ENCODE measurements at places on chromosomes 5 and 9.

DNA sequence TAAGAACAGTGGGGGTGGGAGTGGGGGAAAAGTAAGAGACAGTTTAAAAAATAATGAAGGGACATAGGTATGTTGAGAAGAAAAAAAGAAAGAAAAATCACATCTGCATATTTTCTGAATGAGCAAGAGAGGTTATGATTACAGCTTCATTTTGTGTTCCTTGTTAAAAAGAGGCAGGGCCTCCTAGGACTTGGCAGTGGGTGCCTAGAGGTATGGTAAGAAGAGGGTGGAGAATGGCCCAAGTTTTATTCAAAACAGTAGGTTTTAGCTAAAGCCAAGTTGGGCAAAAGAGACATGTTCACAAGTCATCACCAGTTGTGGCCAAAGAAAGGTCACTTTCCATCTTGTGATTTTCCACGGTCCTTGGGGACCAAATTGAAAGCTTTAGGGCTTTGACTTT, 643.4 kb downstream of the CCDC171 start:
- DNase-seq = no peak

DNA sequence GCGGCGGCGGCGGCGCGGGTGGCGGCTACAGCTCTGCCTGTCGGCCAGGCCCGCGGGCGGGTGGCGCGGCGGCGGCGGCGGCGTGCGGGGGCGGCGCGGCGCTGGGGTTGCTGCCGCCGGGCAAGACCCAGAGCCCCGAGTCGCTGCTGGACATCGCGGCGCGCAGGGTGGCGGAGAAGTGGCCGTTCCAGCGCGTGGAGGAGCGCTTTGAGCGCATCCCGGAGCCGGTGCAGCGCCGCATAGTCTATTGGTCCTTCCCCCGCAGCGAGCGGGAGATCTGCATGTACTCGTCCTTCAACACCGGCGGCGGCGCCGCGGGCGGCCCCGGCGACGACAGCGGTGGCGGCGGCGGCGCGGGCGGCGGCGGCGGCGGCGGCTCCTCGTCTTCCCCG, 296 bp downstream of the ZSWIM6 start:
- no peak for DNase-seq

DNA sequence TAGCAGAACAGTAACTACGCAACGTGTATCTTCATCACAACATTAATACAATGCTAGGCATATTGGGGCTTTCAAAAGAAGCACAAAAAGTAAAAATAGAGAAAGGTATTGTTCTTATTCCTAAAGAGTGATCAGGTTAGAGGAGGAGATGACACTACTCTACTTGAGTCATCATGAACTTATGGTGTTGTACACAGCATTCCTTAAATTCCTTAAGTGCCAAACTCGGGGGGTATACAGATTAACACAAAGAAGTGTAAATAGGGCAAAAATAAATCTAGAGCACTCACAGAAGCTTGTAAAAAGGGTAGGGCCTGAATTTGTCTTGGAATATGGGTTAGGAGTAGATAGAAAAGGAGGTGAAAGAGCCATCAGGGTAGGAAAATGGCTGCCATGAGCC, 308.0 kb upstream of the DAP start:
- no peak for DNase-seq

- no peak for DNase-seq
Measured at GRCh38 chr9:133372144-133372543, 3.7 kb downstream of the SURF4 start.

DNA sequence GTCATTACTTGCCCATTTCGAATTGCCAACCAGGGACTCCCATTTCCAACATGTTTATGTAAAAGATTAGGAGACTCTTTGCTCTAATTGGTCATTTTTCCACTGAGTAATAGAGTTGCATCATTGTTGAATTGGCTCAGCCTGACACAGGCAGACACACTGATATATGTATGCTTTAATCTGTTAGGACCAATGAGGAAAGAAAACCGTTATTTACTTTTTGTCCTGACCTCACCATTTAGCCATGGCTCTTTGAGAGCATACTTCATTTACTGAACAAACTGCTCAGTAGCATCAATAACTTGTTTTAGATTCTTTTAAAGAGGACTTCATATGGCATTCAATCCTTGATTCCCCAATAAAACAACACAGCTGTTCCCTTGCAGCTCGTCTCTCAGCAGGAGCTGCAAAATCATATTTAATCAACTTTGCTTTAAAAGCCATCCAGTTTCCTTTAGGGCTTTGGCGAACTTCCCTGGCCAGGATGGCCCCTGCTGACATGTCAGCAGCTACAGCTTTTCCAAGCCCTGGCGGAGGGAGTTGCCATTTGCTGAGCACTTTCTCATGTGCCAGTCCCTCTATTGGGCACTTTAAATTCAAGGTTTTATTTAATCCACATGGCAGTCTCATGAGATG, 251.5 kb upstream of the TNC start:
- DNase-seq = no peak

GRCh38 chr9:93118863-93119702, 15.0 kb downstream of the NINJ1 start:
- no peak for DNase-seq

GRCh38 chr9:106958955-106959657, 96.1 kb downstream of the ZNF462 start:
- no peak for DNase-seq

DNA sequence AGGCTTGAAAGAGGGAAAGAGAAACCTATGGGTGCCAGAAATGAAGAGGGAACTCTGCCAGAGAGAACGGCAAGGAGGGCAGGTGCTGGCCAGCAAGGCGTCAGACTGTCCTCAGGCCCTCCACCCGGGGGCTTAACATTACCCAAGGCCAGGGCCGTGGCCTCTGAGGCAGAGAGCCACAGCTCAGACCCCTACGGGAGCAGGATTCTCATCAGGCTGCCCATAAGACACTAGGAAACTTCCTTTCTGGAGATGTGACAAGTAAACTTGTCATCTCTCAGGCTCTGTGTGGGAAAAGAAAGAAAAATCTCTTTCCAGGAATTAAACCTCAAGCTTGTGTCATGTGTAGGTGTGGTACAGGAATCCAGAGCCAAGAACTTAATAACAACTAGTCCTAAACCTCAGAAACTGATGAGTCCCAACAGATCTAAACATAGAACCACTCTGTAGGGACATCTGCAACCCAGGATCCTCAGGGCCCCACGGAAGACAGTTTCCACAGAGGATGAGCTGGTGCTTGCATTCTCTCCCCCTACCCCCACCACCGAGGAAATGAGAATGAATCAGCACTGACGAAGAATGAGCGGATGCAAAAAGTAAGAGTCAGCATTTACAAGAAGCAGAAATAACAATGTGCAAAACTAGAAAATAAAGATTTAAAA, 74.3 kb downstream of the DCP2 start:
- DNase-seq = no peak

- DNase-seq = no peak
Measured at GRCh38 chr5:67063055-67063454, 133.5 kb downstream of the CD180 start.

- no peak for DNase-seq
Measured at GRCh38 chr5:172199446-172199845, 5.5 kb downstream of the EFCAB9 start.

- no peak for DNase-seq
Measured at GRCh38 chr9:87725356-87725899, 491 bp upstream of the CTSL start.

DNA sequence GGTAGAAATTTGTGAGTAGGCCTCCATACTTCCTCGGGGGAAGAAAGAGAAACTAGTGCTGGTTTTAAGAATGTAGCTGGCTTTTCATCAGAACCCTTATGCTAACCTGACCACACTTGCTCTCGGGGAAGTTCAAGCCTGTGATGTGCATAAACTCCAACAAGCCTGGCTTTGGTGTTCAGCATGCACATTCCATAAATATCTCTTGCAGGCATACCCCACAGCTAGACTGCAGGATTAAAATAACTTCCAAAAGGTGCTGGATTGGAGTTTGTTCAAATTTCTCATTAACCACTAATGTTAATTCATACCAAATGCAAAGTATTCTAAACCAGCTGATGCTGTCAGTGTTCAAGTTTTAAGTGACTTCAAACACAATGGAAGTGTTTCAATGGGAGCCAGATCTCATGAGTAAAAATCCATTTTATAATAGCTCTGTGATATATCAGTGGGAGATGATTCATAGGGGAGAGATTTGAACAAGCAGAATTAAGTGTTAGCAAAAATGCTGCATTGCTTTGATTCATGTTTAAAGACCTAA, 79.4 kb downstream of the NPR3 start:
- DNase-seq = no peak

DNA sequence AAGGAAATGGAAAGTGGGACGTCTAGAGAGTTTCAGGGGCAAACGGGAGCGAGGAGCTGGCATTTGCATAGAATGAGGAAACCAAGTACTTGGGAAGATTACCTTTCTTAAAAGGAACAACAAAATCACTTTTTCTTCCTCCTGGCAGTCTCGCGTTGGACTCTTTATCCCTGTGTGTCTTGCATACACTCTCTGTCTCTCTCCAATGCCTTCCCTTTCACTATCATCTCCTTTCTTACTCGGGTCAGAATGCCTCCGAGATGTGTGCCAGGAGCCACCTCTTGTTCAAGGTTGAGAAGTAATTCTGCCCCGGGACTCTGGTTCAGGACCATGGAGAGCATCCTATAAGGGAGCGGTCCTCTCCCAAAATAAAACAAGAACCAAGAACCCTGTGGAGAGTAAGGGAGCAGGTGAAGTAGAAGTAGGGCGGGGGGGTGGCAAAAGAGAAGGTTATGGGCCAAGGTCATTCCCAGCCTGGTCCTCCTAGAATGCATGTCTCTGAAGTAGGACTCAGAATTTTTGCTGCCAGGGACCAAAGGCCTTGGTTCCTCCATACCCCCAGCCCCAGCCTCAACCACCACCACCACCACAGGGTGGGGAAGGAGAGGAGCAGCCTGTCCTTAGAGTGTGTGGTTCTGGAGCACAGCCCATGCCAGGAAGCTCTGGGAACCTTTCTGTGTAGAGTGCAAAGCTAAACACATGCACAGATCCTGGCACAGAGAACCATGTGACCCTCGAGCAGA, 72.1 kb upstream of the ARAP3 start:
- DNase-seq = peak; percentile 64

DNA sequence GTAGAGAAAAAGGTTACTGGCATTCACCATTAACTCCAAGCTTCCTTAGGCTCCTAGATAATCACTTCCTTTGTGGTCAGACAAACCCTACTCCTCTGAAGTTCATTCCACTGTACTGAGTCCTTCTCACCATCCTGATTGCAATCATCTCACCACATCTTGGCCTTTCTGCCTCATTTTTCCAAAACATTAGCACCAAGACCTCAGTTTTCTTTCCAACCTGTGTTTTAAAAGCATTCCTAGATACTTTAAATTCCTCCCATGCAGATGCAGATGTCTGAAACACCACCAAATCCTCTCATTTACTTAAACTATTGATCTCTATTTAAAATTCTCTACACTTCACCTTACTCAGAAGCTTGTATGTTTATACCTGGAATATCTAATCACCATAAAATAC, 961.3 kb upstream of the CTNND2 start:
- no peak for DNase-seq

DNA sequence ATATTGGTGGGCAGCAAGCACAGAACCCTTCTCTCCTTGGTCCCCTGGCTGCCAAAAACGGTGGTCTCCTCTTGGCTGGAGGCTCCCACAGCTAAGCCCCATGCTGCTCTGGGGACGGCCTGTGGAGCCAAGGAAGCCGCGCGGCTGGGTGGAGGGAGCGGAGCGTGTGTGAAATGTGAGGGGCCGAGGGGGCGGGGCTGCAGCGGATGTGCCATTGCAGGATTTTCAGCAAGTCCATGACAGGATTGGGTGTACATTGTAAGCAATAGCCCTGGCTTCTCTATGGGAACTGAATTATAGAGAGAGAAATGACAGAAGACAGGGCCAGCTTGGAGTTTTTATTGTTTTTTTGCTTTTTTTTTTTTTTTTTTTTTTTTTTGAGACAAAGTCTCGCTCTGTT, 336.5 kb downstream of the DIRAS2 start:
- DNase-seq = no peak

- no peak for DNase-seq
Measured at GRCh38 chr5:120621339-120621738, 157.2 kb downstream of the PRR16 start.

DNA sequence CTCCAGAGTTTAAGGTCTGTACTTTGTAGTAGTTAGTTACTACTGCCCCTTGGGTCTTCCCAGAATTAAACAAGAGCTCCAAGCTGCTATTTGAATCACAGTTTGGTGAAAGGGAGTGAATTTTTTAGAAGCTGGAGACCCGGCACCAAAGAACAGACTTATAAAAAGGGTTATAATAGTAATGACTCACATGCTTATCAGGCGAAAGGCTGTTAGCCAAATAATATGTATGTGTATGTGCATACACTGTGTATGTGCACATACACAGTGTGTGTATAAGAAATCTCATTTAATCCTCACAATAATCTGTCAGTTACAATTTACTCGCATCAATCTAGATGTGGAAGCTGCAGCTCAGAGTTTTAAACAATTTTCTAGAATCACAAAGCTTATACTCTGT, 59.5 kb upstream of the ITGA1 start:
- no peak for DNase-seq

DNA sequence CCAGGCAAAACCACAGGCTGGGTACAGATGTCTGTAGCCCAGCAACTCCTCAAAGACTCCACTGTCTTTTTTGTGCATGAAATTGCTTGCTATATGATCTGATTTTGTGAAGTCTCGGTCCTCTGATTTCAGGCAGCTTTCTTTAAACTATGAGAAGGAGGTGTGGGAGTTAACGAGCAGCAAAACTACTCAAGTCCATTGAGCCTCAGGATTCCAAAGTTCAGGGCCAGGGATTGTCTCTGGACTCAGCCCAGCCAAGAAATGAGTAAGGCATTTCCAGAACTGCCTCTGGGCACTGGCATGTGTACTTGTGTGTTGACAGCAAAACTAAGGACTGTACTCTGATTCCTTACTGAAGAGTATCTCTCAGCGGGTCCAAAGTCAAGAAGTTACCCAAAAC, 53.4 kb upstream of the GLIS3 start:
- DNase-seq = no peak

- DNase-seq = no peak
Measured at GRCh38 chr9:87343816-87344430, 153.7 kb upstream of the DAPK1 start.

DNA sequence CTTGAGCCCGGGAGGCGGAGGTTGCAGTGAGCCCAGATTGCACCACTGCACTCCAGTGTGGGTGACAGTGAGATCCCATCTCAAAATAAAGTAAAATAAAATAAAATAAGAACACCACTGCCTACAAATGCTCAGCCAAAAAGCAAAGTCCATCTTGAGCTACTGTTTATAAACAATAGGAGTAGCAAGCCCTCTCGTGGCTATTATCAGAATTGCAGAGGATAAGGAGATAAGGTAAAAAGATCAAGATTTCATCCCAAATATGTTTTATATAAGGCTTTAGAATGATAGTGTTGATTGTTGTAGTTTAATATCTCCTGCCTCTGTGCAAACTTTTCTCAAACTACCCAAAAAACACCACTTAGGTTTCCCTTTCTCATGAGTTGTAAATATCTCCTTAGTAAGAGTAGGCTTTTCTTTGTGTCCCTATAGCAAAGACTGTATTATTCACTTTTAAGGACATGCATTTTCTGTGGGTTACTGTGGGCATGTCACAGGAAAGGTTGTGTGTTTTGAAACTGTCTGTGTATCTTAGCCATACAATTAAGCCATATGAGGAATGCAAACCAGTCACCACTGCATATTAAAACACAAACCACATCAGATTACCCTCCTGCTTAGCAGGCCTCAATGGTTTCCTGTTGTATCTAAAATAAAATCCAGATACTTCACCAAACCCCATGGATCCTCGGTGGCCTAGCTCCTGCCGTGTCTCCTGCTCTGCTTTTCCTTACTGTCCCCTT, 31.8 kb upstream of the CKS2 start:
- DNase-seq = peak; percentile 41
